D721Med (cell line): ENCODE measurements at places on chromosomes 11 and 22.

DNA sequence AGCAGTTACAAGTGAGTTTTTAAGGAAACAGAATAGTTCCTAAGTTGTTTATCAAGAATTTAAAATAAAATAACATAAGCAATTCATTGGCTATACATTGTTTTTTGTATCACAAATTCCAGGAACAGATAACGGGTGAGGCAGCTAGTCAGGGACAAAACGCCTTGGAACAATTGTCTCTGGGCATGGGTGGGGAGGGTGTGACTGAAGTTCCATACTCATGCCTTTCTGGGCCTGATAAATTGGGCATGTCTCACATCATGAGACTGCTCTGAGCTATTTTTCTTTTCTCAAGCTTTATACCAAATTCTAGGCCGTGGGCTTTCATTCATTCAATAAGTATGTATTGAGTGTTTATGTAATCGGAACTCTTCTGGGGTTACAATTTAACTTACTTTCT, 21.6 kb downstream of the FOLR3 start:
- no peak for DNase-seq

- DNase-seq: no peak
Measured at GRCh38 chr11:35623621-35624168, 5.4 kb downstream of the FJX1 start.

- no peak for DNase-seq
Measured at GRCh38 chr22:20280866-20281265, 12.7 kb upstream of the RTN4R start.

GRCh38 chr22:26616650-26617049, 1.2 kb downstream of the CRYBB1 start:
- no peak for DNase-seq

DNA sequence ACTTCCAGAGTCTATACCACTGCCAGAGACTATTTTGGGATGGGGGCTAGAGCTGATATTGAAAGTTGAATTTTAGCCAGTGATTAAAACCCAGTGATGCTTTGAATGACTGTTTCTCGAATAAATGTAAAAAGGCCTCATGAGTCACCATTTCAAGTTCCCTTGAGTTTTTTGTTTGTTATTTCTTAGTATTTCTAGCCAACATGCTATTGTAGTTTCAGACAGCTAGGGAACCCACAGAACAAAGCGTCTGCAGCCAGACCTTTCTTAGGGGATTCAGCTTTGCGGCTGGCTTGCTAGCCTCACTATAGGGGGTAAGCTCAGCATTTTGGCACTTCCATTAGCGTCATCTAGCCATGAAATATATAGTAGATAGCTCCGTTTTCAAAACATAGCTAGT, 66.5 kb downstream of the DBX1 start:
- DNase-seq: no peak

GRCh38 chr22:48942698-48943566, 884.7 kb downstream of the BRD1 start:
- no peak for DNase-seq

- DNase-seq: no peak
Measured at GRCh38 chr11:117498791-117499190, 171.1 kb downstream of the CEP164 start.

DNA sequence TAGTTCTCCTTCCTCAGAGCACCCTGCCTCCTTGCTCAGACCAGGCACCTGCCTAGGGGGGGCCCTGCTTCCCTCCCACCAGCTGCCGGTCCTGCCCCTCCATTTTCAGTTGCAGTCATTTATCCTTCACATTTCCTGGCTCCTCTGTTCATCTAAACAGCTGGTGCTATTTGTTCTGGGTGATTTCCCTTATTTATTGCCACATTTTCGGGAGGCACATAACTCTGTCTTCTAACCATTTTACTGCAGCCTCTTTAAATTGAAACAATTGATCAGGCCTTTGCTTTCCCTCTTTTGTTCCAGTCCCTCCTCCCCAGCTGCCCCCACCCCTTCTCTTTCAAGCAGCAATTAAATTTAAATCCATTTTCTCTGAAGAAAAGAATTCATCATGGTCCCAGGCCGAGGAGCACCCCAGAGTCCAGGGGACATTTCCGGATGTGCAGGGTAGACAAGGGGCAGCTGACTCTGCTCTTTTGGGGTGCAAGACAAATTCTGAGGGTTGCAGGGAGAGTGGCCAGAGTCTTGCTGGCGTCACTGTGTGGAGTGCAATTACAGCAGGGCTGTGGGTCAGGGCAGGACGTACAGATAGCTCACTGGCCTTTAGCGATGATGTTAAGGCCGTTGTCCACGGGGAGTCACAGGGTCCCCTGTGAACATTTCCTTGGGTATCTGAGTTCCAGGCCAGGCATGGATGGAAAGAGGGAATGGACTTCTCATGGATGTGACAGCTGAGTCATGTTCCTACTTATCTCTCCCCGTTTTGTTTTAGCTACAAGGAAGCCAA, 476.4 kb downstream of the TBC1D22A start:
- DNase-seq: no peak

DNA sequence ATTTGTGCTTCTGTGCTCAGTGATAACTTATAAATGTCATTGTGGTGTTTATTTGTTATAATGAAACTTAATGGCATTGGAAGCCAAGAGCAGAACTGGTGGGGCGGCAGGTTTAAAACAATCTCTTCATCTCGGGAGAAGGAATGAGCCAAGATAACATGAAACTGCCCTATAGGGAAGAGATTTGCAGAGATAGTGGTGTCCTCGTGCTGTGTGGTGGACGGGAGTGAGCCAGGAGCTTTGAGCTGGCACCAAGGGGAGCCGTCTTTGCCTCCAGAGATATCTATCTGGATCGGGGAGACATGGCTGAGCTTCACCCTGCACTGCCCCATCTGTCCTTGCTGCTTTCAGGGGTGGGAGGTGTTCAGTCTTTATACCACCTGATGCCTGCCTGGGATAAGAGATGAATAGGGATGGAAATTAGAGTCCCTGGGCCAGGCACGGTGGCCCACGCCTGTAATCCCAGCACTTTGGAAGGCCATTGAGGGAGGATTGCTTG, 189.6 kb downstream of the ST3GAL4 start:
- no peak for DNase-seq

GRCh38 chr11:78359921-78360320, 57.7 kb downstream of the GAB2 start:
- DNase-seq: no peak

DNA sequence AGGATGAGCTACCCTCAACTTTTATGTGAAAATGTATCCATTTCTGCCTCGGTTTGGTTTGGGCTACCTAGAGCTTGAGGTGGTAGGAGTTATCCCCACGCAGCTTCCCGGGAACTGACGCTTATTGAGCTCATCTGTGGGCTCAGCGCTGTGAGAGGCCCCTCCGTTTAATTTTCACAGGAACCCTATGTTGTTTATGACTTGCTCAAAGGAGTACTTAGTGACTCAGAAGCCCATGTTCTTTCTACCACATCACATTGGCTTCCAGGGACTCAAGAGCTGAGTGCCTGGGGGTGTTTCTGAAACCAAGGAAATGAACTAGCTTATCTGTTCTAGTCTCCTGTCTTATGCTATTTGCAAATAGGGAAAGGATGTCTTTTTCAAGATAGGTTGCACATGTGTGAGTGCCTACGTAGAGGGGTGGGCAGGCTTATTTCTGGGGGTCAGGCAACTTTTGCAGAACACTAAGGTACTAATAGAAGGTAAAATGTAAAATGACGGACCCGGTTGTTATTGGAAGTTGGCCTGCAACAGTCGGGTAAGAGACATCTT, 40.5 kb downstream of the MICAL2 start:
- DNase-seq: no peak

DNA sequence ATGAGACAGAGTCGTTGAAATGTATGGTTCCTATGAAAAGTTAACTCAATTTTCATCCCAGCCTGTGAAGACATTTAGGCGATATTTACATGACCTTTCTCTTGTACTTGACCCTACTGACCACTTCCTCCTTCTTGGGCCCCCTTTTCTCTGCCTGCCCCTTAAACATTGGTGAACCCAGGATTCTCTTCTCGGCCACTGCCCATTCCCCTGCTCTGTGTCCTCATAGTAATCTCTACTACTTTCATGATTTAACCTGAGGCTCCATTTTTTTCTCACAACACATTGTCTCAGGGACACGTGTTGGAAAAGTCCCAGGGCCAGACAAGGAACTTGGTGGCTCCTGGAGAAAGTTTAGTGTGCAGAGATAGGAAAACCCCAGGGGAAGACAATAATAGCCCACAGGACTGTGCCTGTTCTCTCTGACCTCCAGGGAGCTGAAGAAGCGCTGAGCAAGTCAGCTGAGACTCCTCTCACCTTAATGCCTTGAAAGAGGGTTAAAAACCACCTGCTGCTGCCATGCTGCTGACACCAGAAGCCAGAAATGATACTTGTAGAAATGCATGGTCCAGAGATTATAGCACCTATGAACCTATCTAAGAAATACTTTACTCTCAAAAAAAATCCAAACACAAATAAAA, 42.5 kb upstream of the SPATA19 start:
- no peak for DNase-seq
